ENCODE measurements at places on chromosomes 13 and 19.
A peak's percentile ranks its signal among the peaks of the same experiment; 100 is the strongest.

DNA sequence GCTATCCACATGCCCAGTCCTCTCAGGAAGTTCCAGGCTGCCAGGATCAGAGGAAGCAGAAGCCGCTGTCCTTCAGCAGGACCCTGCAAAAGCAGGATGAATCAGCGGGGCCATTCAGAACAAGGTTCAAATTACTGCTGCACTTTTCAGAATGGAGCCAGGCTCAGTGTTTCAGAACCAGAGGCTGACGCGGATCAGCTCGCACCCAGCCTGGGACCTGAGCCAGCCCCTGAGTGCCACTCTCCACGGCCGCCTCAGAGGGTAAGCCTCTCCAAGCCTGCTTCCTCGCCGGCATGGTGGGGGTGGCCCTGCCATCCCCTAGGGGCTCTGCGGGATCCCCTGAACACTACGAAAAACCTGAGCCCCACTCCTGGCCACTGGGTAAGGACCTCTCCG lies 24.7 kb downstream of the RASA3 start:
- no peak for DNase-seq

- DNase-seq: no peak
Observed at GRCh38 chr13:36778083-36778671, 40.8 kb upstream of the RFXAP start.

GRCh38 chr13:23321535-23322241 lies 111.8 kb downstream of the SACS start:
- DNase-seq: peak; percentile 9

DNA sequence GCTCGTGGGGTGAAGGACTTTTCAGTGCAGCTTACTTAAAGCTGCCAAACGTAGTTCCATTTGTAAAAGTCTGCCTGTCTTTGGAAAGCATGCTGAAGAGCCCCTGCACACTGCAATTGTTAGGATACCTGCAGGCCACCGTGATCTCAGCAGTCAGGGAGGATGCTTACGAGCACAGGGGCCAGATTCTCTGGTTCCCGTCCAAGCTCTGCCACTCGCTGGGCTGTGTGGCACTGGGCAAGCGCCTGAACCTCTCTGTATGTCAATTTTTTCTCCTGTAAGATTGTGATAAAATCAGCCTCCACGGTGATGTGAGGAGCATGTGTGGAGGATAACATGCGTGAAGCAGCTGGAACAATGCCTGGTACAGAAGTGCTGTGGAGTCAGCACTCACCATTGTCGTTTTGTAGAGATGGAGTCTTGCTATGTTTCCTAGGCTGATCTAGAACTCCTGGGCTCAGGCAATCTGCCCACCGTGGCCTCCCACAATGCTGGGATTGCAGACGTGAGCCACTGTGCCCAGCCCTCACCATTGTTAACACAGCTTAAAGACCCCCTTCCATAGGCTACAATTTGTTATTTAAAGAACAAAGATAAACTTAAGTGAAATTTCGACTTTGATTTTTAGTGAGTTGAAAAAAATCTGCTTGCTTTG lies 3.5 kb downstream of the ADPRHL1 start:
- DNase-seq: no peak

DNA sequence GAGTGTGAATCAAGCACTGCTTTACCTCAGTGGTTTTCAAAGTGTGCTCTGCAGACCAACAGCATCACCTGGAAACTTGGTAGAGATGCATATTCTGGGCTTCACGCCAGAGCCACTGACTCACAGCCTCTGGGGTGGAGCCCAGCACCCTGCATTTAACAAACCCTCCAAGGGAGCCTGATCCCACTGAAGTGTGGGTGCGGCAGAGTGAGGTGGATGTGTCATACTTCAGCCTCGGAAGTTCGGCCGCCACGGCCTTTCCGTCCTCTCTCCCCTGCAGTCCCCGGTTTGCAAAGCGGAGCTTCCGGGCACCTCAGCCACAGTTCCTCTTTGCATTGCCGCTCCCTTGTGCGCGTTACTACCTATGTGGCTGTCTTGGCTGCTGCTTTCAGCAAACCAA lies 33.3 kb upstream of the MICU2 start:
- DNase-seq: no peak
